ENCODE measurements at places on chromosomes 16 and 17.

DNA sequence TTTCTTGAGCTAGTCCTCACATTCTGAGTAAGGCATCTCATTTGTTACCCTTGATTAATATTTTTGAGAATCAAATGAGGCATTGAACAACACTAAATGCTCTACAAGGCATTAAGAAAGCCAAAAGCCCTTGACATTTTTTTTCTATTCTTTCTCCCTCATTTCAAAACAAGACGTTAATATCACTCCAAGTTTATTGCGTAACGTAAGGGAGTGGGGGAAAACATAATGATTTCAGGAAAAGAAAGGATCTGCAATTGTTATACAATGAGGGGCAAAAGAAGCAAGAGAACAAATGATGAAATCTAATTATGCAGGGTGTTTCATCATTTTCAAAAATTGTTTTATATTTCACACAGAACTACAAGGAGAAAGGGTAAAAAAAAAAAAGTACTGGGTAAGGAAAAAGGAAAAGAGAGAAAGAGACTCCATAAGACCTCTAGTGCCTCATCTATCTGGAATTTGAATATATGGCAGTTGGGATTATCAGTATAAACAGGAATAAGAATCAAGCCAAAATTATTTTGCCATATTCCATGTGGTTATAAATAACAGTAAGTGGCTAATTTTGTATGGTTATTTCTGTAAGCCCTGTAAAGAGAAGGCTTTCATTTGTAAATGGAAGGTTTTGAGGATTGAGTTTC, 163.0 kb downstream of the ABCA8 start:
- DNase-seq: no peak

GRCh38 chr17:50420419-50421112, 5.5 kb upstream of the ACSF2 start:
- no peak for DNase-seq

- no peak for DNase-seq
Measured at GRCh38 chr16:2991566-2992261, 11.5 kb upstream of the PKMYT1 start.

DNA sequence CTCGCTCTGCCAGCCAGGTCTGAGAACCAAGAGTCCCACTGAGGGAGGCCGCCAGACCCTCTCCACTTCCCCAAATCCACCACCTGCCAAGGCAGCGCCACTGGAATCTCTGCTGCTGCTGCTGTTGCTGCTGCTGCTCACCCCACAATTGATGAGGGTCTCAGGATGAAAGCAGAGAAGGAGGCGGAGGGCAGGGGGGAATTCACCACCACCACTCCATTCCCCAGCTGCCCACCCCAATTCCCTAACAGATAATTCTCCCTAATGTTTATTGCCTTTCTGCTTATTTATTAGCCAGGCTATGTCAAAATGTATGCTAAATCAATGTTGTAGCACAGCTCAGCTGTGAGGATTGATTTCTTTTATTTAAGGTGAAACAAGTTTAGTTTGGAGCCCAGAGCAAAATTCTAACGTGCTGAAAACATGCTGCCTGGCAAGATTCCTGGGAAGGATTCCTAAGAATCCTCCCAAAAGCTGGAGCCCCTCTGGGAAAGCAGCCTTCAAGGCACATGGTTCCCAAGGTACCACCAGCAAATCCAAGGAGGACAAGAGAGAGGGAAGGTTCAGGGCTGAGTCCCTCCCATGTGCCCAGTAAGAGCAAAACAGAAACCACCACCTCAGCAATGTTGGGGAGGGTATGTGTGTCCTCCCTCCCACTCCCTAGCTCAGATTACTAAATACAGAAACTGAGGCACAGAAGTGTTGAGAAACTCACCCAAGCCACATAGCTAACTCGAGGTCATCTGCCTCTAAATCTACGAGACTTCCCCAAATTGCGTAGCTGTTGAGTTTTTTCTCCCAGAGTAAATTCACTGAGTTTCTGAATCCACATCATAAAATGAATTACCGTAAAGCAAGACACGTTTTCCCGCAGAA, 12.2 kb upstream of the CDH5 start:
- no peak for DNase-seq

GRCh38 chr16:6837722-6838121, 494.9 kb upstream of the RBFOX1 start:
- no peak for DNase-seq

GRCh38 chr16:86747761-86748160, 169.4 kb downstream of the FOXL1 start:
- no peak for DNase-seq

GRCh38 chr17:9206410-9206703, 185.0 kb downstream of the NTN1 start:
- no peak for DNase-seq

- peak; percentile 28 for DNase-seq
Measured at GRCh38 chr17:81365148-81365600, 30.1 kb upstream of the BAHCC1 start.

DNA sequence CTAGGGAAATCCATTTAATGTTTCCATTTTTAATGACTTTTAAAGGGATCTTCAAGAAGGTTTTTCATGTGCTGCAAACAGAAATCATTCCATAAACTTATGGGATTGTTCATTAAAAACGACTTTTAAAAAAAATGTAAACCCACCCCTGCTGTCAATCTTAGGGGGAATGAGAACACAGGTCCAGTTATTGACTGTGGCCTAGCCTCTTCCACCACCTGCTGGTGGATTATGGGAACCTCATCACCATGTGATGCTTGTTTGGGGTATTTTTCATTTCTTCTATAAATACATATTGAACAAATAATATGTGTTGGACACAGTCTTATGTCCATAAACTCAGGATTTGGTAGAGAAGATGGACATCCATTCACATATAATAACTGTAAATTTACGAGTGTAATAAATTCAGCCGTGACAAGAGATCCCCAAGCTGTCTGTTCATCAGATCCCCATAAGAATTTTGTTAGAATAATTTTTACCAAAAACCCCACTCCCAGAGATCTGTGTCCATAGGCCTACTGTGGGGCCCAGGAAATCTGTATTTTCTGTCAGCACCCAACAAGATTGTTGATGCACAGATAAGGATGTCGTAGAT, 42.0 kb upstream of the TMC5 start:
- no peak for DNase-seq

- DNase-seq: no peak
Measured at GRCh38 chr17:83042522-83043158, 36.8 kb upstream of the METRNL start.

DNA sequence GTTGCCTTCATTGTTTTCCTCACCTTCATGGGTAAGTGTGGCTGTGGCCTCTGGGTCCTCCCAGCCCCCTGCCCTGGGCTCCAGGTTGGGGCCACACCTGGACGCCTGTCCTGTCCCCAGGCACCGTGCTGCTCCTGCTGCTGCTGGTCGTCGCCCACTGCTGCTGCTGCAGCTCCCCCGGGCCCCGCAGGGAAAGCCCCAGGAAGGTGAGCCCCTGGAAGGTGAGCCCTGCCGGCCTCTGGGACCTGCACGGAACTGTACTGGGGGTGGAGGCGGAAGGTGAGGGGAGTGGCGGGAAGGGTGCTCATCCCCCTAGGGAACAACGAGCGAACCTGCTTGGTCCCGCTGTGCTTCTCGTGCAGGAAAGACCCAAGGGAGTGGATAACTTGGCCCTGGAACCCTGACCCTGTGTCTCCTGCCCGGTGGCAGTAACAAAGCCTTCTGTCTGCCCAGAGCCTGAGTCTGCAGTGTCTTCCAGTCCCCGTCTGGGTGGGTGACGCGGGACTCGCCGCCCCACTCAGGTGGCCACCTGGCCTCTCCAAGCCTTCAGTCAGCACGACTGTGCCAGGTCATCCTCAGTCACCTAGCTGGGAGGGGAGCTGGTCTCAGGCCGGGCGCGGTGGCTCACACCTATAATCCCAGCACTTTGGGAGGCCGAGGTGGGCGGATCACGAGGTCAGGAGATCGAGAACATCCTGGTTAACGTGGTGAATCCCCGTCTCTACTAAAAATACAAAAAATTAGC, 831 bp downstream of the SMIM22 start:
- DNase-seq: no peak

DNA sequence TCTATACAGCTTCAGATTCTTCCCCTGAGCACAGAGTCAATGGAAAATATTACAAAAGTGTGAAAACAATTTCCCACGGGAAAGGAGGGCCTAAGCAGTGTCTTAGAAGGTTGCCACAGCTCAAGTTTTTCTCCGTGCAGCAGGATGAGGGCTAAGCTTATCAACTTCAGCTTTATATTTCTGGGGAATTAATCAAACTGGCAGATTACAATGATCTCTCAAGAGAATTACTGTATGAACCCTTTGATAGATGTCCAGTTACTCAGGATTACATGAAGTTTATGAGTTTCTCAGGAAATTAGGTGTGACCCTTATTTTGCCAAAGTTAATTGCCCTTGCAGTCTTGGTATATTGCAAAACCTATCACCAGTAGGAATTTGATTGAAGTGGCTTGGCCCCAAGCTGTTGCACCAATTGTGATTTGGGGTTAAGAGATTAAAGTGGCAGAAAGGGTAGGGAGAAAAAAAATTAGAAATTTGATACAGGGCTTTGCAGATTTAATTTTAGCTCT, 298.4 kb downstream of the MAP2K6 start:
- DNase-seq: no peak

GRCh38 chr17:68567035-68567434, 34.1 kb downstream of the FAM20A start:
- DNase-seq: no peak

DNA sequence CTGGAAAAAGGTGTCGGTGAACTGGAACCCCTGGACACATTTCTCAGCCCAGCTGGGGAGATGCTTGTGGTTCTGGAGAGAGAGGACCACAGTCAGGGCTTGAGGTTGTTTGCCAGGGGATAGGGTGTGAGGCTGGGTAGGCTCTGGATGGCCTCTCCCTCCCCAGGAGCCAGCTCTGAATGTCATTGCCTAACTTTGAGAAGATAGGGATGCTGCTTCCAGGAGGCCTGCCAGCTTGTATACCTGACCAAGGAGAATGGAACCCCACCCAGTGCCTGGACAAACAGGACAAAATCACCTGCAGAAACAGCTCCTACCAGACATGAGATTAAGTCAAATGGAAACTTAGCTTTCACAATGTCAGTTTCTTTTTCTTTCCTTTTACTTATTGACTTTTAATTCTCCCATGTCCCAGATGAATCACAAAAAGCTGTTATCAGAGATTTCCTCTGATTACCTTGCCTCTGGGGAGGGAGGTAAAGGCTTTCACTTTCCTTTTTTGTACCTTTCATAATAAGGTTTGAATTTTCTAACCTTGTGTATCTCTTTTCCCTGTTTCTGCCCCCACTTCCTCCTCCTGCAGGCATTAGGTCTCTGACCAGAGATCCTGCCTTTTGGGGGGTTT, 29.8 kb upstream of the PLLP start:
- no peak for DNase-seq

DNA sequence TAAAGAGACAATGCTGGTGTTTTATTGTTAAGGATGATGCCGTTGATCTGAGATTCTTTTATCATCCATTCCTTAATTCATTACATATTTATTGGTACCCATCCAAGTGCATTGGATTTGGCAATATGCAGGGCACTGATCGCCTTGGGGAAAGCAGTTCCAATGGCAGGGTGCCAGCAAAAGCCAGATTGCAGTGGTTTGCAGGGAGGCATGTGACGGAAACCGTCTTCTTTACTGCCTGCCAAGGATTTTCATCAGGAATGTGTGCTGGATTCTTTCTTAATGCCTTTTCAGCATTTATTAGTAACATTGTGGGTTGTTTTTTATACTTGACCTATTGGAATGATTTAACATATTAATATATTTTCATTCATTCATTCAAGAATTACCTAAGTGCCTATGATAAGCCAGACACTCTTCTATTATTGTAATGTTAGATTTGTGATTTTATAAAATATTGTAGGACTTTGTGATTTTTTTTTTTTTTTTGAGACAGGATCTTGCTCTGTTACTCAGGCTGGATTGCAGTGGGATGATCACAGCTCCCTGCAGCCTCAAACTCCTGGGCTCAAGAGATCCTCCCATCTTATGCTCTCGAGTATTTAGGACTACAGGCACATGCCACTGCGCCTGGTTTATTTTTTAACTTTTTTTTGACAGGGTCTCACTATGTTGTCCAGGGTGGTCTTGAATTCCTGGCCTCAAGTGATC, 93.4 kb upstream of the TNRC6A start:
- DNase-seq: no peak

DNA sequence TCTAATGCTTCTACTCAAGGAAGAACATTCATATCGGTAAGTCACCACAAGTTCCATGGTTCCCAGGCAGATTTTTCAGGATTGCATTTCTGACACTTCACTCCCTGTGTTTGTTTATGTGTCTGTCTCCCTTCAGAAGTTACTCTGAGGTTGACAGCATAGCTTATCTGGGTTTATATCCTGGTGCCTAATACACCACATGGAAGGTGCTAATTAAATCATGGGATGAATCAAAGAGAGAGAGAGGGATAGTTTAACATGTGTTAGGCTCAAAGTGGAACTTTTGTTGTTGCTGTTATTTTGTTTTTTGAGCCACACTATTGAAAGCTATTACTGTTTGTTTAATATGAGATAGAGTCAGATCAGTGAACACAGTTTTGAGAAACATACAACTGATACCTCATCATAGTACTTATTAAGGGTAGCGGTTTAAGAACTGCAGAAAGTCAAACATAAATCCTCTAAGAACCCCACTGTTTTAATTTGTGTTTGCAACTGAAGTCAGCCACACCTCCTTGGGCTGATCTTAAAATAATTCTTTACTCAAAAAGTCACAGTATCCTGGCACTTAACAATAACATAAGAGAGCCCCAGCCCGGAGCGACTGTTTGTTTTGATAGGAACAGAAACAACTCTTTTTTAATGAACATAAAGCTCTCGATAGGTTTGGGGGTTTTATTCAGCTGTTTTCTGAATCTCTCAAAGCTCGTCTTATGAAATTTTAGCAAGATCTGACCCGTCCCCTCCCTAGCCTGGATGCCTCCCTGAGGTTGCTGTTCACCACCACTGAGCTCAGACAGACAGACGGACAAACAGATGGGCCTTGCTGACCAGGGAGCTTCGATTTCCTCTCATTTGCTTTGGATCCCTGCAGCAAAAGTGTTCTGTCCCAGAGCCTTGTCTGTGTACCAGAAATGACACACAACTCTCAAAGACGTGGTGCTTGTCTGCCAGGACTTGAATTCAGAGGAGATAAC, 98.3 kb upstream of the MYOCD start:
- no peak for DNase-seq

DNA sequence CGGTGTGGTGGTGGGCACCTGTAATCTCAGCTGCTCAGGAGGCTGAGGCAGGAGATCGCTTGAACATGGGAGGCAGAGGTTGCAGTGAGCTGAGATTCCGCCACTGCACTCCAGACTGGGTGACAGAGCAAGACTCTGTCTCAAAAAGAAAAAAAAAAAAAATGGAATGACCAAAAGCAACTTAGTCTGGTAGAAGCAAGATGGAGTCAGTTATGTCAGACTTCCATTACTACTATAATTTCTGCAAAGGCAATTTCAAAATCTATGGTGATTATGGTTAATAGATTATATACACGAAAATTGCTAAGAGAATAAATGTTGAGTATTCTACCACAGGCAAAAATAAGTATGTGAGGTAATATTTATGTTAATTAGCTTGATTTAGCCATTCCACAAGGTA, 32.3 kb downstream of the NOL11 start:
- DNase-seq: no peak

DNA sequence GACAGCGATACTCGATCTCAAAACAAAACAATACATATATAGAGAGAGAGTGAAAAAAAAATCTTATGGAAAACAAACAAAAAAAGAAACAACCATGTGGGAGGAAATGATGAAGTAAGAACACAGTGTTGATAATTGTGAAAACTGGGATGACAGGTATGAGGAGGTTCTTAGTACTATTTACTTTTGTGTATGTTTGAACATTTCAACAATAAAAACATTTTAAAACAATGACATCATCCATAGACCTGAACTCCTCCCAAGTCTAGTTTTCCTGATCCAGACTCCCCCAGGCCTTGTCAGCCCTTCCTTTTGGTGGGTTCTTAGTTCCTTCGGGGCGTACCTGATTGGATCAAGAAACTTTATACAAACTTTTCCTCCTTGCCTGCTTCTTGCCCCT, 51.7 kb downstream of the CCDC42 start:
- DNase-seq: no peak

Data from activated CD8-positive, alpha-beta memory T cell treated with anti-CD3 and anti-CD28 coated beads for 48 hours (primary cell).